ENCODE measurements at places on chromosomes 13 and 19.

GRCh38 chr19:46269101-46269500 is 27.7 kb upstream of the HIF3A start:
- no peak for DNase-seq

DNA sequence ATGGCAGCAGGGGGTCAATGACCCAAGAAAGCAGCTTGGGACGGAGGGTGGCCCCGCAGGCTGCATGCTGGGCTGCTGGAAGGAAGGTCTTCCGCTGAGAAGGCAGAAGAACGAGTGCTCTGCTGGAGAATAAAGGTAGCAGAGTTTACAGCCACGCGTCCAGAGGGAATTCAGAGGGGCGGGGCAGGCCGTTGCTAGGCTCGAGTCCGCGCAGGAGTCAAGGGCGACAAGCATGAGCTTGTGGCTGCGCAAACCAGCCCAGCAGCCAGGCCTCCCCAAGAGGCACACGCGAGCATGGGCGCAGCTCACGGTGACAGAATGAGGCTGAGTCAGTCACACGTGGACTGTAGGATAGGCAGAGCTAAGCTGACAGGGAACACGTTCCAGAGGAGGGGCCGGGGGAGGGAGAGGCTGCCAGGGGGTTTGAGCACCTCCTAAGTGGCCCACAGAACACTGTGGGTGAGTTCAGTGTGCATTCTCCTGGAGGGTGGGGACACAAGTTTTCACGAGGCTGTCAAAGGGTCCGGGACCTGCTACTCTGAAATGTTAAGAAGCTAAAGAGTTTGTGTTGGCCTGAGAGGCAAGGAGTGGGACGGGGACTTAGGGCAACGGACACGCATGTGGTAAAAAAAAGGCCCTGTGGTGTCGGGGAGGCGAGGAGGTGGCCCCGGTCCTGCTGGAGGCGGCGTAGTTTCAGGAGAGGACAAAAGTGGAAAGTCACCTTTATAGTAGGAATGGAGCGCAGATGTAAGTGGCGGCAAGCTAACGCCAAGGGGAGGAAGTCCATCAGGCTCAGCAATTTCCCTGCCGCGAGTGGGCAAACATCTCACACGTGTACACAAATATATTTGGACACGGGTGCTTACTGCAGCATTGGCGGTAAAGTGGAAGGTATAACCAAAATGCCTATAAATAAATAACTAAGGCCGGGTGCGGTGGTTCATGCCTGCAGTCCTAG is 17.7 kb downstream of the RFX2 start:
- DNase-seq = no peak

DNA sequence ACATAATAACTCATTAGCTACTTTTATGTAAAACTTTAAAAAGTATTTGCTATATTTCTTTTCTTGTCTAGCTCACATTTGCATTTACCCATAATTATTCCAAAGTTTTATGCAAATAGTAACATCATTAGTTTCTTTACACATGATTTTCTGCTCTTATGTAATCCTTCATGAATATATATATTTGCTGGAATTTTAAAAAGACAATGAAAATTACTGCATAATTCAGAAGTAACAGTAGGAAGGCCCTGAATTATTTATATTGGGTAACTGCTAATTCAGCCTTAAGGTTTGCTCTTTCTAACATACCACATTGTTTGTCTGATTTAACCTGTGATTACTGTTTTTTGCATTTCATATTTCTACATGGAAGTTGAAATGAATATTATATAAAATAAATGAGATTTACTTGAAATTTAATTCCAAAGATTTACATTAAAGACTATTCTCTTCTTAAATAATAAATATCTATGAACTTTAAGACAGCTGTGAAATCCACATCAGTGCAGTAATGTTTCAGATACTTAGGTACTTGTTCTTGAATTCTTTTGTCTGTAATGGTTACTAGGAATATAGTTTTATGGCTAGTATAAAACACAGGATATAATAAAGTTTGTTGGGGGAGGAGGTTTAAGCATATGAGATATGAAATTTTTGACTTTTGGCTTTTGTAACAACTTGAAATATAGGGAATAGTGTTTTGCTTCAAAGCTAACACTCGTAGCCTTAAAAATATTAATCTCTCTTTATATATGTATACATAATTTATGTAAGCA is 46.0 kb downstream of the B3GLCT start:
- DNase-seq = no peak

GRCh38 chr13:98508685-98509084 is 68.2 kb downstream of the STK24 start:
- DNase-seq = peak; percentile 55

DNA sequence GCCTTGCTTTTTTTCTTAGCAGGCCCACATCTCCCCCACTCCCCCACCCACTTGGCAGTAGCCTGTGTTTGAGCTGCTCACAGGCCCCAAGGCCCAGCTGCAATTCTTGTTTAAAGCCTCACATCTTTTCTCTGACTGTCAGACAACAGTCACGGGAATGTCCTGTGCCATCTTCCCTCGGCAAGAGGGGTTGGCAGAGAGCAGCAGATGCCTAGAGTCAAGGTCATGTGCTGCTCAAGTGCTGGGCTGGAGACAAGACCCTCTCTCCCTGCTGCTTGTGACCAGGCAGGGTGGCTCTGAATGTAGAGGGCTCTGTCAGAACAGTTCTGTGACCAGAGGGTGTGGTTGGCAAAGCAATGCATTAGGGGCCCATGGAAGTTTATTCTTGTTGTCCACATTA is 47.4 kb downstream of the BBC3 start:
- DNase-seq = no peak

DNA sequence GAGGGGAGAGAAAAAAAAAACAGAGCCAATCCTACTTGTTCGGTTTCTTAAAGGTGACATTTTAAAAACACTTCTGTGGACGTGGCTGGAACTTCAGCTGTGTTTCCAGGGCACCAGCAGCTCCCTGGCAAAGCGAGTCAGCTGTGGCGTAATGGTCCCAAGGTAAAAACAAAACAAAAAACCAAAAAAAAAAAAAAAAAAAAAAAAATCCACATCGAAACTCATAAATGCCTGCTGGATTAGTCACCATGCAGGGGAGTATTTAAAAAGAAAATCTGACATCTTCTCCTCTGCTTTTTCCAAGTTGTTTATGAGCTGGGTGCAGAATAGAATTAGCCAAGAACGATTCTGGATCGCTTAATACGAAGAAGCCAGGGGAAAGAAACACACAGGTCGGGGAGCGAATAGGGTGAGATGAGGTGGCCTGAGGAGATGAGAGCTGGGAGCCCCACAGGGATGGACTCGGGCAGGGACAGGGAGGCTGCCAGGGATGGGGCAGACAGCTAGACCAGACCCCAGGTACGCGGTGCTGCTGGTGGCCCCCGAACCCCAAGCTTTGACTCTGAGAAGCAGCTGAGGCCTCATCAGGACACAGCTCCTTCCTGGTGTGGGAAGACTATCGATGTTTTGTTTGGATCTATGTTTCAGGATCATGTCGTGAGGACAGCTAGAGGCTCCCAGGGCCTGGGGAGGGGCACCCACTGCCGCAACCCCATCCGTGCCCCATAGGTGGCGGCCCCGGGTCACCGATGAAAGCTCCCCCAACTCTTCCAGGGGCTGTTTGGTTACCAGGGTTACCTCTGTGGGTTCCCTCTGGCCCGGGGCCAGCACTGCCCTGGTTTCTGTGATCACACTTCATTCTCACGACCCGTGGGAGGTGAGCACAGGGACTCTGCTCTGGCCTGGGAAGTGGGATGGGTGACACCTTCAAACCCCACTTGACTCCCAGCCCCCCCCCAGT is 3.1 kb upstream of the CTXN1 start:
- DNase-seq = peak; percentile 69

GRCh38 chr13:98141509-98142379 is 1.1 kb upstream of the FARP1 start:
- DNase-seq = no peak

- no peak for DNase-seq
Measured at GRCh38 chr13:35349052-35349451, 127.4 kb downstream of the MAB21L1 start.

GRCh38 chr19:7738023-7738422 is 6.1 kb upstream of the CLEC4G start:
- DNase-seq = no peak

DNA sequence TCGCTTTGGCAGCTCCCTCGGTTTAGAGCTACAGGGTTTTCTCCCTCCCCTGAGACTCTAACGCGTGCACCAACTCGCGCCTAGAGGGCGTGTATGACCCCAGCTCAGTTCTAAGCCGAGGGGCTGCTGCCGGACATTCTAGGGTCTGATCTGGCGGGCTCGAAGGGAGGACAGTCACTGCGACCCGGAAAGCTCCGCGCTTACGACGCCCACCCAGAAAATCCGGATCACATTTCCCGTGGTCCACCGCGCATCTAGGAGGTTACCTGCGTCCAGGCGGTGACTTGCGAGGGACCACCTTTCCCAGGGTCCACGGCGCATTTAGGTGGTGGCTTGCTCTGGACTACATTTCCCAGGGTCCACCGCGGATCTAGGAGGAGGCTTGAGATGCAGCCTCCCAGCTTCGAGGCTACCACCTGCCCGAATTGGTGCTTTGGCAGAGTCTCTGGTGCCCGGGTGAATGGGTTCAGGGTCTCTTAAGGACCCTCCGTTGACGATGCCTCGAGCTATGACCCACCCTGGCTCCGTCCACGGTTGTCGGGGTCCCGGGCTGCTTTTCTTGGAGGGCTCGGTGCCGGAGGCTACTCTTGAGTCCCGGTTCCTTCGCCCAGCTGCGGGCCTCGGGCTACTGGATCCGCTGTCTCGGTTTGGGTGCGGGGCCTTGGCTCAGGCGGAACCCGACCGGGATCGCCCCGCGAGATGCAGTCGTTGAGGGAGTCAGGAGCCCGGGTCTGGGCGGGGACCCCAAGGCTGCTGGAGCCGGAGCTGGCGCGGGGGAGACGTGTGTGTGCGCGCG is 30.5 kb downstream of the ZNF146 start:
- DNase-seq = no peak

DNA sequence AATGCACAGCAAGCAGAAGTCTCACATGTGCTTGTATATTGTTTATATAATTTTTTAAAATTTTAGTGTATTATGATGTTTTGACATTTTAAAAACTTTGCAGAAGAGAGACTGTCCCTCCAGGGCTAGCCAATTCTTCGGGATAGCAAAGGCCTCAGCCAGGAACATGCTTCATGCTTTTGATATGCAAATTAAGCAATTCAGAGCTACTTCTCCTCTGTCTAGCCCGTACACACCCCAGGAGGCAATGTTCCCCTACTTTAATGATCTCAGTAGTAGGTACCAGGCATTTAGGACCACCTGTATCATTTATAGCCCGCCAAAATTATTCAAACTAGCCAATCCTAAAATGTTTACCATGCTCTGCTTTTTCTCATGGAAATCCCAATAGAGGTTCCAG is 1116.2 kb downstream of the OLFM4 start:
- no peak for DNase-seq

DNA sequence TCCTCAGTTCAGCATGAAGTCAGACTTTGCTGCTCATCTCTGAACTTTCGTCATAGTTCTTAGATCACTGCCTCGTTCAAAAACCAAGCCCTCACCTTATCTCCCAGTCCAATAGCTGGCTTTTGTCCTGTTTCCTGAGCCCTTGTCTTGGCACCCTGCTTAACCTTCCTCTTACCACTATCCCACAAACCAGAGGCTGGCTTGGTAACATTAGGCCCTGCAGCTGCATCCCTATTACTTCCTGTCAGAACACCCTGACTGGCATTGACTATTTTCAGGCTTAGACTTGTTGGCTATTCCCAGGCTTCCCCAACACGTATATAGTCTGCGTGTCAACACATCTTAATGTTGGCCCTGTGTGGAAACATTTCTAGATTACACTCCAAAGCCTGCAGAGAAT is 172.4 kb downstream of the VWA8 start:
- DNase-seq = no peak

GRCh38 chr13:33932769-33933406 is 114.9 kb downstream of the RFC3 start:
- DNase-seq = no peak

- DNase-seq = no peak
Measured at GRCh38 chr19:32421589-32422361, 16.2 kb downstream of the DPY19L3 start.

- no peak for DNase-seq
Measured at GRCh38 chr13:60047918-60048317, 115.8 kb downstream of the DIAPH3 start.

- peak; percentile 8 for DNase-seq
Measured at GRCh38 chr13:73000027-73000674, 58.7 kb upstream of the KLF5 start.

- no peak for DNase-seq
Measured at GRCh38 chr13:80030491-80030890, 310.4 kb downstream of the SPRY2 start.

GRCh38 chr13:46881621-46882020 is 15.2 kb downstream of the HTR2A start:
- no peak for DNase-seq

GRCh38 chr19:2362046-2362969 is 2.2 kb downstream of the TMPRSS9 start:
- no peak for DNase-seq

- no peak for DNase-seq
Measured at GRCh38 chr13:79675931-79676660, 195.1 kb downstream of the NDFIP2 start.

- DNase-seq = no peak
Measured at GRCh38 chr19:17402982-17403855, 2.2 kb downstream of the BST2 start.

GRCh38 chr19:45443462-45444317 is 20.0 kb upstream of the ERCC1 start:
- DNase-seq = peak; percentile 74

DNA sequence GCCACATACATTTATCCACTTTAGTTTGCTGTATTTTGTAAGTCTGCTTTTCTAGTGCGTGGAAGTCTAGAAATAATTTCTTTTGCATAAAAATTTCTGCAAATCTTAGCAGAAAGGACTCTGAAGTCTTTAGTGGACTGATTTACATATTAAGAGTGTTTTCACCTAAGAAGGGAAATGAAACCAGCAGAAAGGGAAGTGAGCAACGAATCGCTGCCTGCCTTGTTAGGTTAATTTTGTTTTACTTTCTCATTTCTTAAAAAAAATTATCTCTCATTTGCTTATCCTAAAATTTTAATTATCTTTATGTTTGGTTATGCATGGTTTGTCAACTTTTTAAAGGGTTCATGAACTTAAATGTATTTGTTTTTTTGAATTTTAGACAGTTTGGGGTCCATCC is 767 bp upstream of the GPR18 start:
- no peak for DNase-seq

GRCh38 chr13:110301083-110301482 is 5.9 kb downstream of the COL4A1 start:
- no peak for DNase-seq

DNA sequence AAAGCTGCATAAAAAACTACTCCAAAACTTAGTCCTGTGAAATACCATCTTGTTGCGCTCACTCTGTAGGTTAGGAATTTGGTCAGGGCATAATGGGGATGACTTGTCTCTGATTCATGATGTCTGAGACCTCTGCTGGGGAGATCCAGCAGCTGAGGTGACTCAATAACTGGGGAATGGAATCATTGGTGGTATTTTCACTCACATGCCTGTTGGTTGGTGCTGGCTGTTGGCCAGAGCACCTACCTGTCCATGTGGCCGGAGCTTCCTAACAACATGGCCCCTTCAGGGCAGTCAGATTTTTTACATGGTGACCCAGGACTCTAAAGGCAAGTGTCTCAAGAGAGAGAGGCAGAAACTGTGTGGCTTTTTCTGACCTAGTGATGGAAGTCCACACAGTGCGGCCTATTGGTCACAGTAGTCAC is 7.4 kb upstream of the ESD start:
- peak; percentile 87 for DNase-seq
